Stimulated activated effector memory CD8-positive, alpha-beta T cell treated with anti-CD3 and anti-CD28 coated beads, Interleukin-12 subunit alpha, Interleukin-12 subunit beta, amount 100 ng/mL, for 72 hours (primary cell): ENCODE measurements at places on chromosomes 3 and 15.

- no peak for DNase-seq
Measured at GRCh38 chr3:15148614-15149013, 49.7 kb upstream of the RBSN start.

GRCh38 chr15:70362350-70362749 lies 264.6 kb upstream of the TLE3 start:
- DNase-seq, result no peak

DNA sequence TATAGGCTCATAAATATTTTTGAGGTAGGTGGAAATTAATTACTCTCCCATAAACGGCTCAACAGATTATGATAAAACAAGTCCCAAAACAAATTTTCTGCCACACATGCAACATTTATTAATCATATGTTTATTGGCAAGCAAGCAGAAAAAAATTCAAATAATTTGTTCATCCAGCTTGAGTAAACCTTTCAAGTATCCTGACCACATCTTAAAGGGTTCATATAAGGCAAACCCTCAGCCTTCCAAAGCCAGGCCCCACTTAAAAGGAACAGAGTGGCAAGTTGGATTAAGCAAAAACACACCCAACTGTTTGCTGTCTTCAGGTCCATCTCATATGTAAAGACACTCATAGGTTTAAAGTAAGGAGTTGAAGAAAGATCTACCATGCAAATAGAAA lies 1042.3 kb downstream of the DIPK2A start:
- no peak for DNase-seq

DNA sequence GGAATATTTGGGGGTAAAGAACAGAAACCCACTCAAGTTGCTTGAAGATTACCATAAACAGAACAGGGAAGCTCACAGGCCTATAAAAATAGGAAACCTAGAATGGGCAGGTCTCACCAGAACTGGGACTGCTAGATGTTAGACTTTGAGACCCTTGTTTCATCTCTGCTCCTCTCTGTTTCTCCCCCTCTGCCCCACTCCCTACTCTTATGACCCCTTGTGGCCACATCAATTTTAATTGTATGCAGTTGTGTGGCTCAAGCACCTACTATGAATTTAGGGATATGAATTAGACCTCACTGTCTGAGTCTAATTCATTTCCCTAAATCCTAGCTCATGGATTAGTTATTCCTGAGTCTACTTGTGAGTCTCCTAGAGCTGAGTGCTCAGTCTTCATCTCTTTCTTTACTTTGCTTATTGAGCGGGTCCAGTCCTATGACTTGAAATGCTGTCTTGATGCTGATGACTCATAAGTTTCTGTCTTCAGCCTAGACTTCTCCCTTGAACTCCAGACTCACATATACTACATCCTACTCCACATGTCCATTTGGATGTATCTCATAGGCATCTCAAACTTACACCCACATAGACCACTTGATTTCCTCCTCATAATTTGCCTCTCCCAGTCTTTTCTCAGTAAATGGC lies 78.7 kb downstream of the ITPR1 start:
- DNase-seq, result no peak

GRCh38 chr3:53149699-53150098 lies 11.3 kb upstream of the PRKCD start:
- DNase-seq, result no peak

DNA sequence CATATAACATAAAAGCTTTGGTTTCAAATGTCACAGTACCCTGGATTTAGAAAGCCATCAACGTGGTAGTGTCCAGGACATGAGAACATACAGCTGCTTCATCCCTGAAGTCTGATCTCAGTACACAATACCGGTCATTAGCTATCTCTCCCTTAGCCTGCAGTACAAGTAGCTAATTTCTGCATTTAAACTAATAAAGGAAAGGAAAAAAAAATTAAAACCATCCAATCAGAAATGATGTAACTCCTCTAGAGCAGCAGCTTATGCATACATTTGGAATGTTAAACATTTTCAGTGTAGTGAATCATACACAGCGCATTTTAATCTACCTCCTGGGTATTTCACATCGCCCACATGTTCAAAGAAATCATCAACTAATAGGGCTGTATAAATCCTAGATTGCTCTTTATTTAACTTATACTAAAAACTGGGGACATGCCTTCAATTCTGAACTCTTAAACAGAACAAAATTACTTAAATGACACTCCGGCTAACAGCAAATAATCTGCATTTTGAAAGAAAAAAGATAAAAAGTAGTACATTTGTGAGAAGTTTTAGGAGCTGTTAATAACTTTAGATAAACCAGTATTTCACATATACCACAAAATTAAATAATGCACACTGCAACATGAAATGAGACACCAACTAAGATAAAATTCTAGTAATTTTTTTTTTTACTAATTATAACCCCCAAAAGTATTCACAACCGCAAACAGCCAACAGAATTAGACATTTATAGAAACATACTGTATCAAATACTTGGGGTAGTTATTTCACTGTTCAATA lies 3.7 kb downstream of the IGF2BP2 start:
- no peak for DNase-seq
